ENCODE measurements at places on chromosomes 1 and 21.

DNA sequence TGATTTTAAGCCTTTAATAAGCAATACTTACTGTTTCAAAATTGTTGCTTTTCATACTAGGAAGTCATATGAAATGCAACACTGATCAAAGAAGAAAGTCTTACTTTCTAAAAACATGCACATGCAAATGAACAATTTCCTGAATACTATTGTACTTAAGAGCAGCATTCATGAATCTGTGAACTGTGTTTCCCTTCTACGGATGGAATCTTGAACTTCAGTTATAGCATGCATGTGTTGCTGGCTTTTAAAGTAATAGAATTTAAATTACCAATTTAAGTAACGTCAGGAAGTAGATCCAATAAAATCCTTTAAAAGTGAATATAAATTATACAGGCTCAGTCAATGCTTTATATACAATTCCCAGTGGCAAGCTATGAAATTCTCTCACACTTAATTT lies 348.9 kb downstream of the KCNT2 start:
- ATAC-seq, result no peak

DNA sequence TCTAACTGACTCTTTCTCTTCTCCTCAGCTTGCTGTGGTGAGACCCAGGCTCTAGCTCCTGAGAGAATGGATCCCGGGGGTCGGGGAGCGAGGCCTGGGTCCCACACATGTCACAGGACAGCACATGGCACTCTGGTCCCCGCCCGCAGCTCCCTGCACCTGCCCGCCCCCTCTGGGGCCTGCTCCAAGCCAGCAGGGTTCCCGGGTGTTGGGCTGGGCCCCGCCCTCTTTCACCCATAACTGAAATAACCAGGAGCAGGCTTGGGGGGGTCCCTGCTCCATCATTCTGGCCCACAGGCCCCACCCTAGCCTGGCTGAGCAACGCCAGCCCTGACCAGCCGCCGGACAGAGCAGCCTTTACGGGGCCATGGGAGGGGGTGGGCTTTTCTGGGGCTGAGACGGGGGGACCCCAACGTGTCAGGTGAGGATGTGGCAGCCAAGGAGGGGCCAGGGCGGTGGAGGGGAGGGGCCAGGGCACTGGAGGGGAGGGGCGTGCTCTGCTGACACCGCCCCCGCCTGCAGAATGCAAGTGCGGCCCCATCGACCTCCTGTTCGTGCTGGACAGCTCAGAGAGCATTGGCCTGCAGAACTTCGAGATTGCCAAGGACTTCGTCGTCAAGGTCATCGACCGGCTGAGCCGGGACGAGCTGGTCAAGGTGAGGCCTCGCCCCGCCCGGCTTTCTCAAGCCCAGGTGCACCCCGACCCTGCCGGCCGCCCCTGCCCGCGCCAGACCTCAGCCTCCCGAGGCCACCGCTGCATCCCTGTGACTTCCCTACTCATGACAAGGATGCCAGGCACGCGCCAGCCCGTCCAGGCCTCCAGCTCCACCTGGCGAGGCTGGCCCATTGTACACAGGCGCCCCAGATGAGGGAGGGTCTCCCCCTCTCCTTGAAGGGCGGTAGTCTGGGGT lies 19.4 kb downstream of the COL6A1 start:
- no peak for ATAC-seq

DNA sequence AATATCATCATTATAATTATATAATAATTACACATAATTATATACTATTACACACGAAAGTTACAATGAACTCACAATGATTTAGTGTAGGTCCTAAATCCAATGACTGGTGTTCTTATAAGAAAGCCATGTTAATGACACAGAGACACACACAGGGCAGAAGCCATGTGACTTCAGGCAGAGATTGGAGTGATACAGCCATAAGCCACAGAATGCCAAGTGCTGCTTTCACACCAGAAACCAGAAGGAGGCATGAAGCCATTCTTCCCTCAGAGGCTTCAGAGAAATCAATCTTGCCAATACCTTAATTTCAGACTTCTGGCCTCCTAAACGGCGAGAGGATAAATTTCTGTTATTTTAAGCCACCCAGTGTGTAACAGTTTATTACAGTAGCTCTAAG lies 147.4 kb upstream of the KRTAP19-8 start:
- no peak for ATAC-seq

GRCh38 chr1:59733443-59734141 lies 81.2 kb upstream of the HOOK1 start:
- no peak for ATAC-seq

DNA sequence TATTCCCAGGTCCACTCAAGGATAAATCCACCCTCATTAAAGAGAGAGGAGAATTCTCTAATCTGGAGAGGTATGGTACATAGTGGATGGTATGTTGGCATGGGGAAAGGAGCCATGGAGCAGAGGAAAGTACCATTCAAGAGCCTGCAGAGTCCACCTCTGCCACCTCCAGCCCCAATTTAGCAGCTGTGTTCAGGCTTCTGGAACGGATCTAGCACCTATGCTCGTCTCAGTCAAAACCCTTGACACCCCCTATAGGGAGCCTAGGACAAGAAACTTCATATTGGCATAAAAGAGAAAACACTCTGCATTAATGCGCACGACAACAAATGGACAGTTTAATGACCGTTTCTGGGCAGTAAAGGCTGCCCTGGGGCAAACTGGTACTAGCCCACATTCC lies 161.1 kb upstream of the FAM78B start:
- ATAC-seq, result no peak

DNA sequence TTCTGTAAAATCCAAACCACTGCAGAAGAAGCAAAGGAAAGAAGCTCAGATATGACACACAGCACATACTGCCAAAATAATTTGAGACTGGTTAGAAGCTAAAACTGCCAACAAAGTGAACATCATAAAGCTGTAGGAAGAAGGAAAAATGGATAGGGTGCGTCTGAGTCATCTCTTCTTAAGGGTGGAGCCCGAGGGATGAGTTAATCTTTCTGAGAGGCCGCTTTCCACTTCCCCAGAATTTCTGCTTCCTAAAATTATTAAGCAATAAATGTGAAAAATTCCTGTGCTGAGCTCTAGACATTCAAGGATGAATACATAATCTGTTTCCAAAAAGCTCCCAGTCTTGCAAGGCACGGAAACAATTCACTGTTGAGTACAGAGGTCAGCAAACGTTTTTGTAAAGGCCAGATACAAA lies 20.1 kb downstream of the PPT1 start:
- no peak for ATAC-seq

GRCh38 chr1:94929351-94930217 lies 2.7 kb upstream of the CNN3 start:
- no peak for ATAC-seq

- ATAC-seq, result no peak
Observed at GRCh38 chr1:27981145-27981544, 21.4 kb downstream of the XKR8 start.

- no peak for ATAC-seq
Observed at GRCh38 chr1:76121850-76122249, 47.3 kb downstream of the ST6GALNAC3 start.

DNA sequence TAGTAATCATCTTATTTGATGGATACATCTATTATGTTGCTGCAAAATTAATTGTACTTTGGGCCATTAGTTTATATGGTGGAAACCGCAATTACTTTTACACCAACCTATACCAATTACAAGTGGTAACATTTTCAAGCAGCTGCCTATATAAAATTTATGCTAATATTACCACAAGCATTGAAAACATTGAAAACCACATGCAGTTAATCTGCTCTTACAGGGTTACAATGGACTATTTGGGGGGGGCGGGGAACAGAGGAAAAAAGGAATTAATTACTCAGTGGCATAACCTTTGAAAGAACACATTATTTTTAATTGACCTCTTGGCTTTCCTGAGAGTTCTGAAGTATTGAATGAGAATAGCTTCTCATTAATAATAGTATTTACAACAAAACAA lies 1793.2 kb downstream of the NCAM2 start:
- no peak for ATAC-seq

DNA sequence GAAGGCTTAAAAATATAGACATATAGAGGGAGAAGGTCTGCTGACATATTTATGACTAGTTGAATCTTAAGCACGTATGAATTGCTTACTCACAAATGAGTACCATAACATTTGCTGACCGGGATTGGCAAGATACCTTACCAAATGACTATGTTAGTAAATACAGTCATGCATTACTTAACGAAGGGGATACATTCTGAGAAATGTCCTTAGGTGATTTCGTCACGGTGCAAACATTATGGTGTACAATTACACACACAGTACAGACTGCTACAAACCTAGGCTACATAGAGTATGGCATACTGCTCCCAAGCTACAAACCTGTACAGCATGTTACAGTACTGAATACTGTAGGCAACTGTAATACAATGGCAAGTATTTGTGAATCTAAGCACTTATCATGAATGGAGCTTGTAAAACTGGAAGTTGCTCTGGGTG lies 19.4 kb upstream of the UBE2U start:
- ATAC-seq, result no peak

DNA sequence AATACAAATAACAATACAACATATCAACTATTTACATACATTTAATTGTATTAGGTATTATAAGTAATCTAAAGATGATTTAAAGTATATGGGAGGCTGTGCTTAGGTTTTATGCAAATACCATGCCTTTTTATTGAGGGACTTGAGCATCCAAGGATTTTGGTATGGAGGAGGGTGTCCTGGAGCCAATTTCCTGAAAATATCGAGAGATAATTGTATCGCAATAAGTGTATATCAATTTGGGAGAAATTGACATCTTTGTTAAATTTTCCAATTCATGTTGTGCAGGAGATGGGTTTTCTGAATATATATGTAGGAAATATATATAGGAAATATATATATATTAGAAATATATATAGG lies 63.5 kb downstream of the ATP1A1 start:
- ATAC-seq, result no peak

DNA sequence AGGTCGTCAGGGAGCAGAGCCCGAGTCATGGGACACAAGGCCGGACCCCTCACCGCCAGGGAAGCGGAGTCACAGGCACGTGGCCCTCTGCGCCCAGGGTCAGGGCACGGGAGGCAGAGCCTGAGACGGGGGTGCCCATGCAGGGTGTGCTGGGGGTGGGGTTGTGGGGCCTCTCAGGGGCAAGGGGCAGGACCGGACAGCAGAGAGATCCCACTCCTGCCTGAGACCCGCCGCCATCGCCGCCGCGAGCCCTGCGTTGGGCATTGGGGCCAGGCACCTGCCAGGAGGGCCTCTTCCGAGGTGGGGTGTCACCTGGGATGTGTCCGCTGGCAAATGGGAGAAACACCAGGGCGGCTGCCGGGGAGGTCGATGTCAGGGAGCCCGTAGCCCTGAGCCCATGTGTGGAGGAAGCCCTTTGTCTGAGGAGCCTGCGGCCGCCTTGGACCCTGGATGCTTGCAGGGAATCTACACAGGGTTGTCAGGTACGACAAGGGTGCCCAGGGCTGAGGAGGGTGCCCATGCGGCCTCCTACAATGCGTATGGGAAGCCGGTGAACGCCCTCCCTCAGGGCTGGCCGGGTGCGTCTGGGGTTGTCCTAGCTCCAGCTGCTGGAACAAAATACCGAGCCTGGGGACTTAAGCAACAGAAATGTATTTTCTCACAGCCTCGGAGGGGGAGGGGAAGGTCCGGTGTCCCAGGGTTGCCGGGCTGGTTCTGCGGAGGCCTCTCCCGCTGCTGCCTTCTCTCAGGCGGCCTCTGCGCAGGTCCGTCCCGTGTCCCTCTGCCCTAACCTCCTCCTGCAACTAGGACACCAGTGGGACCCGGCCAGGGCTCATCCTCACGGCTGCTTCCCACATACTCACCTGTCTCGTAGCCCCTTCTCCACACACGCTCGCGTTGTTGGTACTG lies 16.4 kb upstream of the C1orf159 start:
- no peak for ATAC-seq

DNA sequence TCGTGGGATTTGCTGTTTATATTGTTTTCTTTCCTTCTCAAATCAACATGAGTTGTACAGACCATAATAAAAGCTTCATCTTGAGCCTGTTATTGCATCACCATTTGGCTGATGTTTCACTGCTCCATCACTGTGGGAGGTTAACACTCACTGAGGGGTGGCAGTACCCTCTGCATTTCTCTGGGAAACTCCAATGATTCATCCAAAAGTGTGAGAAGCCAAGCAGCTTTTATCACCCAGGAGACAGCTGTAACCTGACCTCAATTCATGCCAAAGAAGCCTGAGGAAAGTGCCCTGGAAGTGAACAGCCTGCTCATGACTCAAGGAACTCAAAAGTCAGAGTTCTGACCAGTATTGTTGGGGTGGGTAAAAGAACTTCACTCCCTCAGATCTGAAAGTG lies 84.1 kb downstream of the GPR88 start:
- ATAC-seq, result no peak

DNA sequence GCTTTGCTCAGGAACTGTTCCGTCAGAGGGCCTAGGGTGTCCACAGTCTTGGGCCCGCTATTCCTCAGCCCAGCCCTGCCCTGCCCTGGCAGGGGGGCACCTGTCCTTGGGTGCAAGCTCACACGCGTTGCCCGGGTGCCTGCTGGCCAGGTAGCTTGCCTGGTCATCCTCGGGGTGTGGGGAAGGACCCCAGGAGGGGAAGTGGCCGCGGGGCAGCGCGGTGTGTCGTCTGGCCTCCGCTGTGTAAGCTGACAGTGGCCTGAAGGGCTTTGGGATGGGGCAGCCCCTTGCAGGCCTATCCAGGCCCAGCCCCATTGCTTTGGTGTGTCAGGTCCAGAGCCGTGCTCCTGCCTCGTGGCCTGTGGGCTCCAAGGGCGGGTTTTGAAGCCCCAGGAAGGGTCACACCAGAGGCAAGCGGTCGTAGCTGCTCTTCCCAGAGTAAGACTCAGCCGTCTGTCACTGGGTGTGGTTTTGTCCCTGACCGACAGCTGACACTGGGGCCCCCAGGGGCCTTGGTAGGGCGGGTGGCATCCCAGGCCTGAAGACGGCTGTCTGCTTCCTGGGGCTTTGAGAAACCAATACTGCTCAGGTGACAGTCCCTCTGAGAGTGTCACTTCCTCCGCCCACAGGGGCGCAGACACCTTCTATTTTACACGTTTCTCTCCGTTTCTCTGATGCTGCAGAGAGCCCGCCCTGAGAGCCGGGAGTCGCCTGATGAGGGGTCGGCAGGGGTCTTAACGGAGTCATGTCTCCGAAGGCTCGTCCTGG lies 72.1 kb downstream of the SKI start:
- peak; percentile 91 for ATAC-seq

- peak; percentile 8 for ATAC-seq
Observed at GRCh38 chr1:72432645-72433267, 150.4 kb upstream of the NEGR1 start.

- no peak for ATAC-seq
Observed at GRCh38 chr1:245197911-245198379, 43.2 kb downstream of the KIF26B start.
